ENCODE measurements at places on chromosomes 13 and 19. TPM values are rescaled to one million over a fixed set of nuclear protein-coding genes. Genes with fewer than 3 reads are reported as not detected.
A peak's percentile ranks its signal among the peaks of the same experiment; 100 is the strongest.

Gene CSNK1G2
- 46.9 TPM for total RNA-seq

- peak overlapping the region; percentile 30 for H3K27ac ChIP-seq
Measured at GRCh38 chr13:36130552-36131221, 495 bp downstream of the DCLK1 start.

GRCh38 chr13:91595677-91596076 is 197.3 kb downstream of the GPC5 start:
- H3K27me3 ChIP-seq = no peaks in the 10 kb centered on the region
- no peaks in the 10 kb centered on the region for H3K4me1 ChIP-seq
- no peak overlapping the region for H3K4me3 ChIP-seq
- H3K27ac ChIP-seq = no peak overlapping the region
- DNase-seq = no peak

Gene COLGALT1
- 48.8 TPM for total RNA-seq

GRCh38 chr19:52722062-52723003 is 12.5 kb downstream of the ZNF611 start:
- no peak for DNase-seq
- no peaks in the 10 kb centered on the region for H3K27me3 ChIP-seq
- H3K36me3 ChIP-seq = no peaks in the 10 kb centered on the region
- H3K4me3 ChIP-seq = no peak overlapping the region
